KG1 (cell line): ENCODE measurements at places on chromosomes 16 and 17.

- no peak for DNase-seq
These were observed 23.6 kb downstream of the ZNF469 start for GRCh38 chr16:88406096-88407041.

DNA sequence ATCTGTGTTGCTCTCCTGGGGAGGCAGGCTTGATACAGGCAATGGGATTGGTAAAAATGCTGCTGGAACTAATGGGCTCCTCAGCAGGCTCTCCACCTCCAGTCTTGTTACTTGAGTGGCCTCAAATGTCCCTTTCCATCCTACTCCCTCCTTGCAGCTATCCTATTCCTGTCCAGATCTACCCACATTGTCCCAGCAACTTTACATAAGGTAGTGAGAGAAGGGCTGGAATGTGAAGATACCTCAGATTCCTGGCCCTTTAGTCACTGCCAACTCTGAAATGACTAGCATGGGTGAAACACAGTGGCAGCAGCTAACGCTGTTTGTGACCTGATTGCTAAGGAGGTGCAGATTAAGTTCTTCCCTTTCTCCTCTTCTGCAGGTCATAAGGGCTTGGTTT lies 210.1 kb upstream of the HS3ST4 start:
- DNase-seq, result no peak

- no peak for DNase-seq
These were observed 100.9 kb downstream of the PARN start for GRCh38 chr16:14529010-14529669.

- DNase-seq, result no peak
These were observed 2.7 kb downstream of the CTDNEP1 start for GRCh38 chr17:7248796-7249195.

DNA sequence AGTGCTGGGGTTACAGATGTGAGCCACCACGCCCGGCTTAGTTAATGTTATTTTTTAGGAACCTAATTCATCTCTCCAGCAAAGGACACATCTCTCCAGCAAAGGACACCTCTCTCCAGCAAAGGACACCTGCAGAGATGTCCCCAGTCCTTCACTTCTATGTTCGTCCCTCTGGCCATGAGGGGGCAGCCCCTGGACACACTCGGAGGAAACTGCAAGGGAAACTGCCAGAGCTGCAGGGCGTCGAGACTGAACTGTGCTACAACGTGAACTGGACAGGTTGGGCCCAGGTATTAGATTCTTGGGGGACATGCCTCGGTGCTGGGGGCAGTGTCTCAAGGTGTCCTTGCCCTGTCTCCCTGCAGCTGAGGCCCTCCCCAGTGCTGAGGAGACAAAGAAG lies 4.7 kb downstream of the PFAS start:
- DNase-seq, result no peak

- DNase-seq, result no peak
These were observed 71.5 kb upstream of the DNAJA2 start for GRCh38 chr16:47045023-47045422.

GRCh38 chr17:61744804-61745203 lies 118.5 kb downstream of the BRIP1 start:
- DNase-seq, result no peak

GRCh38 chr17:44304651-44305050 lies 3.8 kb upstream of the RUNDC3A start:
- no peak for DNase-seq

DNA sequence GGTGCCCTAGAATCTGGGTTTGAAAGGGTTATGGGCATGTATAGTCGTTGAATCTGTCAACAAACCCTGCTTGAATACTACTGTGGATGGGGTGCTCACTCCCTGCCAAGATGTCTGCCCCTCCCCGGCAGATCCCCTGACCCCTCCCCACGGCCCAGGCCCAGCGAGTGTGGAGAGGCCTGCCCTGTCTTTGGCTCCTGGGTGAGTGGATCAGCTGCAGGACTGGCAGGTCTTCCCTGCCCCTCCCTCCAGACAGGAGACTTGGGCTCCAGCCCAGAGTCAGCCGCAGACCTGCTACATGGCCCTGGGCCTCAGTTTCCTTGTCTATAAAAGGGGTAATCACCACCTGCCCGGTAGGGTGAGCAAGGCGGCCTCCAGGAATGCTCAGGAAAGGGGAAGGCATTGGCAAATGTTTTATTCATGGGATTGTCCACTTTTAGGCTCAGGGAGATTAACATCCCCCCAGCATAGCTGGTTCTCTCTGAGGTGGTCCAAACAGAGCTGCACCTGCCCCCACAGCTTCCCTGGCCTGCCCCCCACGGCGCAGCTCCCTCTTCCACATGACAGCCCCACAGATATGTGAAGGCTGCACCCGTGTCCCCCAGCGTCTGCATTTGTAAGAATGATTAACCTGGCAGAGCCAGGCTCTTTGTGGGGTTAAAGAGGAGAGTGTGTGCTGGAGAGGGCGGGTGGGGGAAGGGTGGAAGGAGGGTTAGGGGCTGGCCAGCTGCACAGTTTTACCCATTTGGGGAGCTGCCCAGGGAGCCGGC lies 18.5 kb upstream of the SPNS2 start:
- no peak for DNase-seq

DNA sequence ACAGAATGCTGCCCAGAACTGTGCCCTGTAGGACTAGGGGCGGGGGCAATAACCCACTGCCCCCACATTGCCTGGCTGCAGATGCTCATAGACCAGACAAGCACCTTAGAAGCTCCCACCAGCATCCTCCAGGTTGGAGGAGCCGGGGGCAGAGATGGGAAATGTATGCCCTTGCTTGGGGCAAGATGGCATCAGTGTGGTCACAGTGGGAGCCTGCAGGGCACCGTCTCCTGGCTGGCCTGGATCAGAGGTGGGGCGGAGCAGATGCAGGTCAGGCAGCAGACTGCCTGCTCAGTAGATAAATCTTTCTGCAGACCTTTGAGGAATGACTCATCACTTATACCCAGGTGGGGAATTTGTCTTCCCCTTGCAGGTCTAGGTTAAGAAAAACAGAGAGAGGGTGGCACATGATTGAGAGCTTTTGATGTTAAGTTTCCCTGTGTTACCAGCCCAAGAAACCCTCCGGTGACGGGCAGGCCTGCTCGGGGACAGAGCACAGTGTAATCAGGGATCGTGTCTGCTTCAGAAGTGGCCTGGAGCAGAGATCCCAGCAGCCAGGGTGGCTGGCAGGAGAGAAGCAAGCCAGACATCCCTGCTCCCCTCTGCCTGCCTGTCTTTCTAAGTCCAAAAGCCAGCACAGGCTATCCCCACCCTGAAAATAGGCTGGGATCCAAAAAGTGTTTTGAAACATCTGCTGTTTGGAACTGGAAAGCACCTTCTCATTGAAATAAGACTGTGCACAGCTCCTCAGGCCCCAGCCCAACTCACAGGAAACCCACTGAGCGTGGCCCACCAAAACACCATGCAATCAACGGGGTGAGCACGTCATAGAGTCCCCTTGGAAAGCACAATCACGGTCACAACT lies 50.7 kb upstream of the RPL38 start:
- DNase-seq, result no peak

DNA sequence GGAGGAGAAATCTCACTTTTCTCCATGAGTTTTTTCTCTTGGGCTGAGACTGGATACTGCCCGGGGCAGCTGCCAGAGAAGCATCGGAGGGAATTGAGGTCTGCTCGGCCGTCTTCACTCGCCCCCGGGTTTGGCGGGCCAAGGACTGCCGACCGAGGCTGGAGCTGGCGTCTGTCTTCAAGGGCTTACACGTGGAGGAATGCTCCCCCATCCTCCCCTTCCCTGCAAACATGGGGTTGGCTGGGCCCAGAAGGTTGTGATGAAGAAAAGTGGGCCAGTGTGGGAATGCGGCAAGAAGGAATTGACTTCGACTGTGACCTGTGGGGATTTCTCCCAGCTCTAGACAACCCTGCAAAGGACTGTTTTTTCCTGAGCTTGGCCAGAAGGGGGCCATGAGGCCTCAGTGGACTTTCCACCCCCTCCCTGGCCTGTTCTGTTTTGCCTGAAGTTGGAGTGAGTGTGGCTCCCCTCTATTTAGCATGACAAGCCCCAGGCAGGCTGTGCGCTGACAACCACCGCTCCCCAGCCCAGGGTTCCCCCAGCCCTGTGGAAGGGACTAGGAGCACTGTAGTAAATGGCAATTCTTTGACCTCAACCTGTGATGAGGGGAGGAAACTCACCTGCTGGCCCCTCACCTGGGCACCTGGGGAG lies 19.1 kb downstream of the NGFR start:
- no peak for DNase-seq

DNA sequence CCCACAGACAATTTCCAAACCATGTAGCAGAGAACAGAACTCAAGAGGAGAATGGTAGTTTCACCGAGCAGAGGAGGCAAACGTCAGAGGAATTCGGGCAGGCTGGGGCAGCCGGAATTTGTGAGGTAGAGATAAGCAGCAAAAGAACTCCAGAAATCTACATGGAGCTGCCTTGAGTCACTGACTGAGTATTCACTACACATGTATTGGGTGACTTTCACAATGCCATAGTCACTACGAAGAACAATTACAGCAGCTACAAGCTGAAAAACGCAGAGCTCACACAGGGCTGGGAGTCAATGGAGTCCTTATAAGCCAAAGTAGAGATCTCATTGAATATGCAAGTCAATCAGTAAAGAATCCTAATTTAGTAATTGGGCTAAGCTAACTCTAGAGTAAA lies 13.4 kb downstream of the CMC2 start:
- no peak for DNase-seq

DNA sequence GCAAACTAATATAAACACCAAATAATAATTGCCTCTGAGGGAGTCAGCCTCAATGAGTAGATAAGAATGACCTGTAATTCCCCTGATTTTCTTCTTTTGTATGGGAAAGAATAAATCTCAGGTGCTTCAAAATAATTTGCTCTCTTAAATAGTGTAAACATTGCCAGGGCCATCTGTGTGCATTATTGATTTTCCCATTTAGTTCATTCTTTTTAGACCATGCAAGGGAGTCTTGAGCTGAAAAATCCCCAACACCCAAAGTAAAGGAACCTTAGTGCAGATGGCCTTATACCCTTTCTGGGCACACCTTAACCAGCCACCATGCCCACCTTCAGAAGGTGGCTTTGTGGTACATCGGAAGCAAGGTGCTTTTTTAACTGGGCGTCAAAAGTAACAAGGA lies 267.2 kb downstream of the TMEM114 start:
- DNase-seq, result no peak

DNA sequence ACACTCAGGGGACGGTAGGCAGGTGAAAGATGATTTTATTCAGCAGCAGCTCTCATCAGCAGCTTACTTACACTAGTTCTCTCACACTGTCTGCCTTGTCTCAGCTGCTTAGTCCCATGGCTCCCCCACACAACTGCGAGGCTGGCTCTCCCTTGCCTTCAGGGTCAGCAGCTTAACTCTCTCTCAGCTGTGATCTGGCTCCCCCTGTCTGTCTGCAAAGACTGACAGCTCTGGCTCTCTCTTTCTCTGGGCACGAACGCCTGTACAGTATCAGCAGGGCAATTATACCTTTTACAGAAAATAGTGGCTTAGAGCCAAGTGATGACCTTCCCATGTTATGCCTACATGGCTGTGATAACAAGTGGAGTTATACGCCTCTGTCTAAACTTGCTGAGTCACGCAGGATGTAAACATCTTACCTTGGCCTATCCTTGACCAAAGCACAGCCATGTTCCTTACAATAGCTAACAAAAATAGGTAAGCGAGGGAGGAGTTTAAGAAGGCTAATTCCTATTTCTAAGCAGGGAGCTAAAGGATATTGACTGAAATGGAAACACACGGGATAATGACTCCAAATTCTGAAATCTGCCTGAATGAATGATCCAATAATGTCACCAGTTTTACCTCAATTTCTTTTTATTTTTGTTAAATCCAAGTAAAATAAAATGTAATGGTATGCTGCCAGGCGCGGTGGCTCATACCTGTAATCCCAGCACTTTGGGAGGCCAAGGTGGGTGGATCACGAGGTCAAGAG lies 1.1 kb upstream of the NDUFAB1 start:
- DNase-seq, result no peak

DNA sequence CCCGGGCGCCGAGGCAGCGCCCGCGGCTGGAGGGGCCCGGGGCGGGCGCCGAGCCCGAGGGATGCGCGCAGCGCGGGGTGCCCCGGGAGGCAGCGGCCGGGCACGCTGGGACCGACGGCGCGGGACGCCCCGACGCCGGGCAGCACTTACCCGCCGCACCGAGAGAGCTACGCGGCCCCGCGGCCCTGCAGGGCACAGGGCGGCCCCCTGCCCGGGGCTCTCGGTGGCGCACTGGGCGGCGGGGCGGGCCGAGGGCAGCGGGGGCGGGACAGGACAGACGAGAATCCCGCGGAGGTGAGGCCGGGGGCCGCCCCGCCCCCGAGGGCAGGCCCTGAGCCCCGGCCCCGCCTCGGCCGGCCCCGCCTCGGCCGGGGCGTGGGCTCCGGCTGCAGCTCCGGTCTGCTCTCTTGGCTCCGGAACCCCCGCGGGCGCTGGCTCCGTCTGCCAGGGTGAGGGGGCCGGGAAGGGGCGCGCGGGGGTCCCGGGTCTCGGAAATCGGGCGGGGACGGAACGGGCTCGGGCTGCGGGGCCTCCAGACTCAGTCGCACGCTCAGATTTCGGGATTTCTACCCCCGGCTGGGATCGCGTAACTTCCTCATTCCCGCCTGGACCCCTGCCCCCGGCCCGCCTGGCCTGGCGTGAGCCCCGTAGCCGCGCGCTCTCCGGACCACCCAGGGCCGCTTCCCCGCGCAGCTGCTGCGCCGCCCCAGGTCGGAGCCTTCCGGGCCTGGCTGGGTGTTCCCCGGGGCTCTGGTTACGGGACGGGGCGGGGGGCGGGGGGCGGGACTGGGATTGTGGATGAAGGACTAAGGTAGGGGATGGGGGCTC lies at the start of gene PLD2:
PLD2 (plus strand) TSS at position 376 of the 828 bp plus-strand sequence. CDS start 621 bp downstream, outside the sequence.
- no peak for DNase-seq
